ENCODE measurements at places on chromosomes 16 and 17.

DNA sequence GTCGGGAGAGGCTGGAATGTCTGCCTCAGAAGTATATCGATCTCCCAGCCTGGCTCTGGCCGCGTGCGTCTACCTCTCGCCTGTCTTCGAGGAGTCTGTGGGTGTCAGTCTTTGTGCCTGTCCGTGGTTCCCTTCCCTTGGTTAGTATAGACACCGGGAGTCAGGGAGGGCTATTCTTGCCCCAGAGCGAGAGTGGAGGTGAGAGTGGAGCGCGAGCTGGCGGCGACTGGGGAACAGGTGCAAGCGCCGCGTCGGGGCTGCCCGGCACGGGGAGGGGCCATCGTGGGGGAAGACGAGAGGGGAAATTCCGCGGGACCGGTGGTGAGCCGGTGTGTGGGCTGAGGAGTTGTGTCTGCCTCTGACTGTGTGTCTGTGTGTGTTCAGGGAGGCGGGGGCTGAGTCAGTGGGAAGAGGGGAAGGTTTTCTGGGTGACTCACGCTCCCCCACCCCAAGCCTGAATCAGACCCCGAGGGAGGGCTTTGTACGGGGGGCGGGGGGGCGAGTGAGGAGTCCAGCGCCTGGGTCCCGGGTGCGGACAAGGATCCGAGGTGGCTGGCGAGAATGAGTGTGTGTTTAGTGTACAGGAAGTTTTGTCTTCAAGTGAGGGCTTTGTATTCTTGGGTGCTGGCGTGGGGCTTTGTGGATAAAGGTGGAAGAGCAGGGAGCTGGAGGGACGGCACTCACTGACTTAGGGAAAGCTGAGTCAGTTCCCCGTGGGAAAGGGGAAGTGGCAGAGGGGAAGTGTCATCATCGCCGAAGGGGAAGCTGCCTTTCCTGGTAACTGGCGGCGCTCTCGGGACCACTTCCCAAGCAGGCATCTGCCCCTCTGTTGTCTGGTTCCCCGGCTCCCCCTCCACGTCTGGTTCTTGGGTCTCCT is 8.6 kb downstream of the KDM6B start:
- DNase-seq: peak; percentile 98

DNA sequence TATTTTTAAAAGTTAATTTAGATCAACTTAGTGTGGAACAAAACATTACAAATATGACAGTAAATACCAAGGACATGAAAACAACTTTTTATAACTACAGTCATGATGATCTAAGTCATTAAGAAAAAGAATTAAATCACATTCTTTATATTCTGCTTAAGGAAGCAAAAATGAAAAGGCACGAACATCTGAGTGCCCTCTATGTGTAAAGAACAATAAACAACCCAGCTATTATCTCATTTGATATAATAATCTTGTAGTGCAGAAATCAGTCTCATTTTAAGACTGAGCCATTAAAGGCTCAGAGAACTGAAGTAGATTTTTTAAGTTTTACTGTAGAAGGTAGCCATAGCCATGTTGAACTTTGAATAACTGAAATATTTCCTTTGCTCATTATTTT is 13.4 kb downstream of the MYO1D start:
- DNase-seq: no peak

- DNase-seq: no peak
Observed at GRCh38 chr17:7292729-7293128, 1.7 kb downstream of the YBX2 start.

- no peak for DNase-seq
Observed at GRCh38 chr17:45296003-45296832, 20.6 kb downstream of the MAP3K14 start.

DNA sequence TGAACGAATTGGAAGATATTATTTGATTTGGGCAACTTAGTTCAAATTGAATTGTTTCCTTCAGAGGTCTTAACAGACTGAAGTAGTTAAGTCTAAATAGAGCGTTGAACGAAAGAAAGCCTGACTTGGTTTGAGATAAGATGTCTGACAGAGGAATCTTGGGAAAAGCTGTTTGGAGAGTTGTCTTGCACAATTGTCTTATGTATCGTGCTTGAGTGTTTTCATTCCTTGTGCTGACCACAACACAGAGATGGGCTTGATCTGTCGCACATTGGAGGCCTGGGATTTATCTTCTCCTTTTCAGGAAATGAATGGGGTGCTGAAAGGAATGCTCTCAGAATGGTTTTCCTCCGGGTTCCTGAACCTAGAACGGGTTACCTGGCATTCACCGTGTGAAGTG is 7.8 kb downstream of the MLYCD start:
- DNase-seq: no peak

DNA sequence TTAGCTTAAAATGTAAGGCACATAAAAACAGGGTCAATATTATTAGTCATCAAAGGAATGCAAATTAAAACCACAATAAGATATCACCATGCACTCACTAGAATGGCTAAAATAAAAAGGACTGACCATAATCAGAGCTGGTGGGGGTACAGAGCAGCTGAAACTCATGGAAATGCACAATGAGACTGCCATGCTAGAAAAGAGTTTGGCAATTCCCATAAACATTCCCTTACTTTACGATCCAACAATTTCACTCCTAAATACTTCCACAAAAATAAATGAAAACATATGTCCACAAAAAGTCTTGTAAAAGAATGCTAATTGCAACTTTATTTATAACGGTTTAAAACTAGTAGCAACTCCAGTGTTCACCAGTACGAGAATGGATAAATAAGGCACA is 36.1 kb upstream of the ERCC4 start:
- no peak for DNase-seq

DNA sequence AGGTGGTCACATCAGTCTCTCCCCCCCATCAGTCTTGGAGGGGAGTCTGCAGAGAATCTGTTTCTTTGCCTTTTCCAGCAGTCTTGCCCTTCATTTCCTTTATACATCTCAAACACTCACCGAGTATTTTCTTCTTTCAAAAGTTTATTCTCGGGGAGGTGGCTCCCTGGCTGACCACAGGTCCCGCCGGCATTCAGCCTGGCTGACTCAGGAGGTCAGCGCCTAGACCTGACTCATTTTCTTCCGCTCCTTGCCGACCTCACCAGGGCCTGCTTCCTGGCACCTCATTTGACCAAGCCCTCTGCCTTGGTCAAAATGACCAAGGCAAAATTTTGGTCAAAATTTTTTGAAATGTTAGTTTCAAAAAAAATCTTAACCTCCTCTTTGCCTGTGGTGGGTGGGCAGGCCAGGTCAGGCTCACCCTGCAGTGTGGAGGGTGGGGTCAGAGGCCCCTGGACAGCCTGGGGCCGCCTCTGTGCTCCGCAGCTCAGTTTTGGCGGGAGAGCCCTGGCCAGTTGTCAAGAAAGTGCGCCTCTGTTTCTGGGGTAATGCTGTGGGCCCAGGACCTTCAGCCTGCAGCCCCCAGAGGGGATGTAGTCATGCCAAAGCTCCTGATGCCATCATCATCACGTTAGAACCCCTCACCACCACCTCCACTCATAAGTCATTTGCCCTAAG is 165.6 kb downstream of the SPECC1 start:
- no peak for DNase-seq

- no peak for DNase-seq
Observed at GRCh38 chr17:79544142-79544914, 66.5 kb downstream of the RBFOX3 start.

GRCh38 chr17:35088881-35089585 is 25.5 kb upstream of the RFFL start:
- DNase-seq: peak; percentile 89

GRCh38 chr17:28956861-28957260 is 5.5 kb upstream of the PHF12 start:
- no peak for DNase-seq

DNA sequence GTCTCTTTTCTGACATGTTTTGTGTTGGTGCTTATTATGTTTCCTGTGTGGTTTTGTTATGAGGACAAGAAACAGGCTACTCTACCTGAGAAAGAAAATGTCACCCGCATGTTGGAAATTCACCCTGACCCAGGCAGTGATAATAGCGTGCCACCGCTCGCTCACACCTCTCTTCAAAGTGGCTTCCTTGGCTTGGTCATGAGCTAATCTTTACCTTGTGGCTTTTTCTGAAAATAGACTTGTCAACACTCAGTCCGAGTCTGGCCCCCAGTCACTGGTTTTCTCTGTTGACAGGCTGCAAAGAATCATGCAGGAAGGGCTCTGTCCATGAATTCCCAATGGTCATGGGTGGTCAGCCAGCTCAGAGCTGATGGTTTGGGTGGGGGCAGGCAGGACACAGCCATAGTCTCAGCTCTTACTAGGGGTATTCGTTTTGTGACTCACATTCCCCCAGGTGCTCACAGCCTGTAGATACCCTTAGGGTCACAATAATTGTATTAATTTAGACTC is 121.3 kb upstream of the CACNG5 start:
- no peak for DNase-seq

GRCh38 chr17:34413443-34414119 is 50.5 kb upstream of the CCL1 start:
- no peak for DNase-seq

GRCh38 chr17:64747938-64748540 is 85.9 kb upstream of the SMURF2 start:
- no peak for DNase-seq

DNA sequence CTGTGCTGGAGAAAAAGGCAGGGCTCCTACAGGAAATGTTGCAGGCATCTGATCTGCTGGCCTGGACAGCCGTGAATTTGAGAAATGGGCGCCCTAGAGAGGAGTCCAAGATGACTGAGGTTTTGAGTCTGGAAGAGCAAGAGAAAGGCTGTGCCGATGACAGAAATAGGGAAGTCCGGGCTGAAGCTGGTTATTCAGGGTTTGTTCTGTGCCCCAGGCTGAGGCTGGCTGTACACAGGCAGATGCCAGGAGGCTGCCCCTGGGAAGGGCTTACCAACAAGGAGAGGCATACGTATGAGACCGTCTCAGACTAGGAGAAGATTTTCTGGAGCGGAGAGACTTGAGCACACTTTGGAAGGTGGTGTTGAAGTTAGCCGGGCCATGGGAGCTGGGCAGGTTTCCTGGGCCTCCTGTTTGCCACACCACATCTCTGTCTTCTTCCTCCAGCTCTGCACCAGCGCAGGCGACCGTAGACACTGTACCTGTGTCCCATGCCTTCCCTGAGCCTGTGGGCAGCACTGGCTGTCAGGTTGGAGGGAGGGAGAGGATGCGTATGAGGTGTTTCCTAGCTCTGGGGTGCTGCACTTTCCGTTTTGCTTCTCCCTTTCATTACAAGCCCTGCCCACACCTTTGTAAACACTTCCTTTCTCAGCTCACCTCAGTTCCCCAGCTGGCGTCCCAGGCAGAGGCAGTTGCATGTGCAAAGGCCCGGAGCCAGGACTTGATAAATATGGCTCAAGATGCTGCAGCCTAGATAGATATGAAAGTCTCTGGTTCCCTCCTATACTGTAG is 80.8 kb downstream of the SPECC1 start:
- no peak for DNase-seq

- DNase-seq: no peak
Observed at GRCh38 chr17:38397227-38397626, 31.0 kb upstream of the ARHGAP23 start.

- no peak for DNase-seq
Observed at GRCh38 chr16:66581246-66581952, 2.1 kb downstream of the CMTM2 start.

GRCh38 chr17:66948061-66948750 is 16.3 kb upstream of the CACNG4 start:
- no peak for DNase-seq

DNA sequence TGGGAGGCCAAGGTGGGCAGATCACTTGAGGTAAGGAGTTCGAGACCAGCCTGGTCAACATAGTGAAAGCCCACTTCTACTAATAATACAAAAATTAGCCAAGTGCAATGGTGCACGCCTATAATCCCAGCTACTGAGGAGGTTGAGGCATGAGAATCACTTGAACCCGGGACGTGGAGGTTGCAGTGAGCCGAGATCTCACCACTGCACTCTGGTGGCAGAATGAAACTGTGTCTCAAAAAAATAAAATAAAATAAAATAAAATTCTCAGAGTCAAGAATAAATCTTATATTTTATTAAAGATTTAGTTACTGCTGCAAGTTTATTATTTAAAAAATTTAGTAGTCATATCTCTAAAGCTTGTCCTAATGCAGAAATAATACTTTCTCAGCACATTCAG is 29.7 kb downstream of the ARL4D start:
- DNase-seq: no peak

GRCh38 chr16:5305023-5305422 is 207.4 kb upstream of the EEF2KMT start:
- no peak for DNase-seq

DNA sequence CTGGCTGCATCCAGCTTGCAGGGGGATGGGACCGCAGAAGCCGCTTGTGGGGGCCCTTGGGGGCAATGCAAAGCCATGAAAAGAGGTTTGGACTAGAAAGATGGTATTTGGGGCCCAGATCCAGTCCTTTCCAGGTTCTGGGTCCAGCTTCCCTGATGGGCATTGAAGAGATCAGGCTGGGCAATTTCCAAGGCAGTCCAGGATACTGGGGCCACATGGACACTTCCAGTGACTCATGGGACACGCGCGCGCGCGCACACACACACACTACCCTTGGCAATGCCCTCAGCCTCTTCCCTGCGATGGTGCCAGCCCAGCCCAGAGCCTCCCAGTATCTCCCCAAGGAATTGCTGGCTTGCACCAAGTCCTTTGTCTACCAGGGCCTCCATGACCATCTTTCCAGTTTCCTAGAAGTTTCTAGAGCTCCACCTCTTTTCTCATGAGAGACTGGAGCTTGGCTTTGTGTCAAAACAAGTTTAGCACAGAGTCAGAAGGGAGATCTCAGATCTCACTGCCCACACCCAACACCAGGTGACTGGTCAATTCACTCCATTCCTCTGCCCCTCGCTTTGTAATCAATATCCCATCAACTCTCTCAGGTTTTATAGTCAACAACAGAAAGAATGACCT is 44.3 kb downstream of the WNT3 start:
- no peak for DNase-seq

DNA sequence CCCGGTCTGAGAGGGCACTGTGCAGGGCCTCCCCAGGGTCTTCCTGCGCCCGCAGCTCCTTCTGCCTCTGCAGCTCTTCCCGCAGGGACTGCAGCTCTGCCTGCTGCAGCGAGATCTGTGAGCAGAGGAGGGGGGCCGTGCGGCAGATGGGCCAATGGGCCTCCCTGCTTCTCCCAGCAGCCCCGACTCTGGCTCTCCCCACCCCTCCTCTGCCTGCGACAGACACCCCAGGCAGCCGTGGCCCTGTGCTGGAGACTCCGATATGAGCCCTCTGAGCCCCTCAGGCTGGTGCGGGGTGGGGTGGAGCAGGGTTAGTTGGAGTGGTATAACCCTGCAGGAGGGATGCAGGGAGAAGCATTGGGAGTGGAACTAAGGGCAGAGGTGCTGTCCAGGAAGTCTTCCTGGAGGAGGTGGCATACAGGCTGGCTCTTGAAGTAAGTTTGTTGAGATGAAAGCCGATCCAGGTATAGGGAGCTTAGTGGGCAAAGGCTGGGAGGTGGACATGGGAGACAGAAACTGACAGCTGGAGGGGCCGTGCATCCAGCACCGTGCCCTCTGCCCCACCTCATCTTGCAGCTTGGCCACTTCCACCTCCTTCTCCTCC is 5.0 kb downstream of the THOC6 start:
- DNase-seq: no peak

GRCh38 chr16:21100447-21100846 is 50.2 kb downstream of the DNAH3 start:
- no peak for DNase-seq

Measured in activated naive CD4-positive, alpha-beta T cell treated with anti-CD3 and anti-CD28 coated beads, Interleukin-2, amount 50 U/mL, for 16 hours (primary cell).